ENCODE measurements at places on chromosomes 6 and 20.

- DNase-seq: no peak
Measured at GRCh38 chr6:134678436-134678889, 271.4 kb downstream of the ALDH8A1 start.

GRCh38 chr20:44720997-44721784 lies 6.0 kb downstream of the CCN5 start:
- no peak for DNase-seq

GRCh38 chr20:14282140-14282539 lies 55.3 kb downstream of the FLRT3 start:
- DNase-seq: no peak

GRCh38 chr6:66771626-66772025 lies 1064.6 kb upstream of the EYS start:
- DNase-seq: no peak

- no peak for DNase-seq
Measured at GRCh38 chr6:47478233-47479139, 897 bp downstream of the CD2AP start.

GRCh38 chr6:120378582-120379220 lies 955.6 kb downstream of the TBC1D32 start:
- DNase-seq: no peak

DNA sequence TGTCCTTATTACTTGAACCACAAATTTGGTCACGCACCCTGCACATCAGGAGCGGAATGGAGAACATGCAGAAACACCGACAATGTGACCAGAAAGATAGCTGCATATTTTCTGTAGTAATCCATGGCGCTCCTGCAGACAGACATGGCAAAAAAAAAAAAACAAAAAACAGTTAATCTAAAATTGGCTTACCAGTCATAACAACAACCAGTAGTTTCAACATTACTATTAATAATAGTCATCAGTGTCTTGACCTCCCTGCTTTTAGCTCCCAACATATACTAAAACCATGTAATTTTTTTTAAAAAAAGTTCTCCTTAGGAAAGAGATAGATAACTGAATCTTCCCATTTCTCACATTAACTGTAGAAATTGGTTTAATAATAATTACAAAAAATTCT lies 6.8 kb downstream of the CGA start:
- DNase-seq: no peak

DNA sequence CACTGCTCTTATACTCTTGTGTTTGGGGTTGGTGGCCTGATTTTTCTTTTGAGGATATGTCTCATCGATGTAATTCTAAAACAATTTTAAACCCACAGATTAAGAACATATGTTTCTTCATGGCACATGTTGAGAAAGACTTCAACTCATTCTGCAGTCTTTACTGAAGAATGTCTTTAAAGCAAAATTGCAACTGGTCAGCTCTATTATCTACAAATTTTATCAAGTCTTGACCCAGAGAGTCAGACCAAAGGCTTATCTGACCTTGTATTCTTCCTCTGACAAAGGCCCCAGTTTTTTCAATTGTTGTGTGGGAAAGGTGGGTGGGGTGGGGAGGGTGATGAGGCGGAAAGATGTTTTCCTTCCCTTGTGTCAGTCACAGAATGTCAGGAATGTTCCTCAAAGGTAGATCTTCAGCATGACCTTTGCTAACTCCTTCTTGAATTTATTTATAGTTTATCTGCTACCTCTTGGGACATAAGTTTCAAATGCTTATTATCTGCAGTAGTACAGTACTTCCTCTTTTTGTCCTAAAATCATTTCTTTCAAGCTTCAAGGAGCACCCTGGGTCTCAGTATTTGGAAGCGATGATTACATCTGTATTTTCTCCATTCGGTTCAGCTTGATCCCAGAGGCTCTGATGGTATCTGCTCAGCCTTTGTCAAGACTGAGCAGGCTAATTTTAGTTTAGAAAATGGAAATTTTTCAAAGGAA lies 63.2 kb upstream of the TIAM2 start:
- DNase-seq: no peak

- DNase-seq: peak; percentile 38
Measured at GRCh38 chr6:163296835-163297519, 117.5 kb upstream of the QKI start.

- peak; percentile 81 for DNase-seq
Measured at GRCh38 chr20:37345339-37346235, at the start of gene SRC. TSS of gene SRC (plus strand) at chr20:37346140. CDS start at chr20:37384154, 38,014 bp downstream.

GRCh38 chr20:47606983-47607613 lies 105.4 kb downstream of the NCOA3 start:
- no peak for DNase-seq

- no peak for DNase-seq
Measured at GRCh38 chr6:62803094-62803493, 408.2 kb upstream of the FKBP1C start.

GRCh38 chr6:35093118-35093445 lies 48.1 kb downstream of the TCP11 start:
- no peak for DNase-seq

DNA sequence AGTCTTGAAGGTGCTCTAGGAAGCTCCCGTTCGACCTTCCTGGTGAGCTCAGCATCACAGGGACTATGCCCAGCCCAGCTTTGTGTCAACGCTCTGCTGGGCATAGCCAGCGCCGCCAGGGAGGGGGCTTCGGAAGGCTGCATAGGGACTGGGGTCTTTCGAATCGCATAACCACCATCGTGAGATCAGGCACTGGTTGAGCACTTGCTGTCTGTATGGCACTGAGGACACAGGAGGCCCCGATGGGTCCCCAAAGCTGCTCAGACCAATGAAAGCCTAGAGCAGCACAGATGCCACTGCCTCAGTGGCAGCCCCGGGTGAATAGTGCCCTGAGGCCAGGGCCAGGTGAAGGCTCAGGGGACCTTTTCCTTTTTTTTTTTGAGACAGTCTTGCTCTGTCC lies 96.7 kb downstream of the TAF4 start:
- no peak for DNase-seq

GRCh38 chr6:33786736-33787135 lies 2.2 kb downstream of the LEMD2 start:
- no peak for DNase-seq

DNA sequence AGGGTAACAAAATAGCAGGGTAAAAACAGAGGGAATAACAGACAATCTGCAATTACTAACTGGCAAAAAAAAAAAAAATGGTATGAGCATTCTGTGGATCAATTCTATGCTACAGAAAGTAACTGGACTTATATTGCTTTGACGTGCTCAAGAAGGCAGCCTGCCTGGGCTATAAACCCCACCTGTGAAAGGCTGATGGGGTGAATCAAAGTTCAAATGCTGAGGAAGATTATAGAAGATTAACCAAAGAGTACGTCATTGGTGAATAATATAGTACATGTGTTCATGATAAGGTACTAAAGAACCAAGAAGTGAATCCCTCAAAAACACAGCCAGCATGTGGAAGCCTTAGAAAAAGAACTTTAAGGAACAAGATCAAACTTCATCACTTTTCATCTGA lies 441.9 kb upstream of the PTCHD4 start:
- DNase-seq: no peak

DNA sequence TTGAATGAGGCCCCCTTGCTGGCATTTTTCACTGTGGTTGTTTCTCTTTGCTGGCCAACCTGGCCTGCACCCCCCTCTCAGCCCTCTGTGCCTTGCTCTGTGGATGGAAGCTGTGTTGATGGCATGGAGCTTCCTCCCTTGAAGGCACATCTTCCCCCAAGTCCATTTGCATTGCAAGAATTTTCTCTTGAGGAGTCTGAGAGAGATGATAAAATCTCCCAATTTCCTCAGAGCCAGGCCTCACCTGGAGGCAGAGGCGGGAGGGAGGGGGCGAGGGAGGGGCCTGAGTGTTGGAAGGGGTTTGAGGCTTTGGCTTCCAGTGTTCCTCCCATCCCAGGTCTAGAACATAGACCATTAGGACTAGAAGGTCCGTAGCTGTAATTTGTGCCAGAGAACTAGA lies 175.1 kb downstream of the SCP2D1 start:
- no peak for DNase-seq

GRCh38 chr6:49462599-49462926 lies 490 bp downstream of the MMUT start:
- no peak for DNase-seq

DNA sequence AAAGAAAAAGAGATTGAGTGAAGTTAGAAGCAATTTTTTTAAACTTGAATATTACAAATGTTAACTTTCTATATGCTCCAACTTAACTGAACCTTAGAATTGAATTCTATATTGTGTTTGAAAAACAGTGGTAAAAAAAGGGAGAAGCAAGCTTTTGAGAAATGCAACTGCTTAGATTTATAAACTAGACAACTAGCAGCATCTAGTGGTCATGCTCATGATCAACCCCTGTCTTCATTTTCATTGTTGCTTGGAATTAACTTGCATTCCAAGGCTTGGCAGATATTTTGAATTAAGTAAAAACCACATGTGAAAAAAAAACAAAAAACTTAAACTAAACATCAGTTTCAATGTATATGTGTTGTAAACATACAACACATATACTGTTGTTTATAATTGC lies 113.1 kb downstream of the C6orf58 start:
- DNase-seq: no peak

DNA sequence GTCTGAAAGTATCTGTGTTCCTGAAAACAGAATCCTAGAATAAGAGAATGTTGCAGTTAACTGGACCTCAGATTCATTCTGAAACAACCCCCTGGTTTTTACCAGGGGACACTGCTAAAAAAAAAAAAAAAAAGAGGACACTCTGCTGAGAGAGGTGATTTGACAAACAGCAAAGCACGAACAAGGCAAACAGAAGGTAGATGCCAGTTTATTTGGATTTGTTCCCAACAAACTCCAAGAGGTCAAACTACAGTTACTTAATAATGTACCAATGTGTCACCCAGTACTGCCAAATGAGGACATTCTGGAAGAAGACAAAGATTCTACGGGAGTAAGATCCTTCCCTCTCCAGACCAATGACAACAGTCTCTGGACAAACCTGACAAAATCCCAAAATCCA lies 40.6 kb upstream of the SLC22A16 start:
- DNase-seq: no peak

DNA sequence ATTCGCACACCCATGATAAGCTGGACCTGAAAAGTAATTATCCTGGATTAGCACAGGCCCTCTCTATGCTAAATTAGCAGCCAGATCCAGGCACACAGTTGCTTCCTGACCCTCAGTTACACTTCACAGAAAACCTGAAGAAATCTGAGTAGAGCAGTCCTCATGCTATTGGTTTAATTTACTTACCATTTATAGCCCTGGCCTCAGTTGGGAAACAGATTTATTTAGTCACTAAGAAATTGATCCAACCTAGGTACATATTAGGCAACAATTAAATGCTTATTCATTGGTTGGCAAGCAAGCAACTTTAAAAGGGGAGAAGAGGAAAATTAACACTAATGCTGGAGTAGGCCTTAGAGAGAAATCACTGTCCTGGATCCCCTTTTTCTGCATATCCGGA lies 15.6 kb upstream of the EYA4 start:
- no peak for DNase-seq

DNA sequence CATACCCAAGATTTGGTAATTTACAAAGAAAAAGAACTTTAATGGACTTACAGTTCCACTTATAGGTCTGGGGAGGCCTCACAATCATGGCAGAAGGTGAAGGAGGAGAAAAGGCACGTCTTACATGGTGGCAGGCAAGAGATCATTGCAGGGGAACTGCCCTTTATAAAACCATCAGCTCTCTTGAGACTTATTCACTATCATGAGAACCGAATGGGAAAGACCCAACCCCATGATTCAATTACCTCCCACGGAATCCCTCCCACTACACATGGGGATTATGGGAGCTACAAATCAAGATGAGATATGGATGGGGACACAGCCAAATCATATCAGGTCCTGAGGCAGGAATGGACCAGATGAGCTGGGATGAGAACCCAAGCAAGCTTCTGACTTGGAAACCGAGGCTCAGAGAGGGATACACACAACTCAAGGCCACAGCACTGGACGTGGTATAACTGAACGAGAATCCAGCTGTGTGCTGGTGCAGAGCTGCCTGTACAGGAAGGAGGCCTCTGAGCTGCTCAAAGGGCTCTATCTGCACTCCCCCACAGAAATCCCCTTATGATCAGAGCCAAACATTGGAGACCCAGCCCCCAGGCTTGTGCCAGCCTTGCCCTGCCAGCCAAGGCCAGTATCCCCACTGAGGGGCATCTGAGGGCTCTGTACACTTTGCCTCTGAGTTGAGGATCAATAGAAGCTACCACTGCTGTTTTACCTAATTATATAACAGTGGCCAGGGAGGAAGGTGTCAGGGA lies 137.8 kb downstream of the CEBPB start:
- DNase-seq: no peak

DNA sequence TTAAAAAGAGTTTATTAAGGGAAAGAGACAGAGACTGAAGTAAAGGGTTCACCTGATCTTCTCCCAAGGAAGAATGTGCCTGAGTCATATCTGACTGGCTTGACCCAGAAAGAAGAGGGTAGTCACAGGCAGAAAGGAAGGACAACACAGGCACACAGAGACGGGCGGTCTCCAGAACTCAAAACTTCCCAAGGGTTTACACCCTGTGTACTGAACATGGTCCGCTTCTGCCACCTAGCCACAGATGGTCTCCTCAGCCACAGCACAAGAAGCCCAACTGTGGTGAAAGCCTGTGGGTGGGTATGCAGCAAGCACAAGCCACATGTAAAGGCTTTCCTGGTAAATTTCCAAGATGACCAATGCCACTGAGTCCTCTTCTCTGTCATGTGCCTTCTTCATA lies 17.2 kb downstream of the UNC5CL start:
- DNase-seq: no peak

GRCh38 chr6:38933426-38933825 lies 115.2 kb upstream of the GLP1R start:
- no peak for DNase-seq

GRCh38 chr20:51487565-51488268 lies 54.8 kb downstream of the NFATC2 start:
- no peak for DNase-seq

DNA sequence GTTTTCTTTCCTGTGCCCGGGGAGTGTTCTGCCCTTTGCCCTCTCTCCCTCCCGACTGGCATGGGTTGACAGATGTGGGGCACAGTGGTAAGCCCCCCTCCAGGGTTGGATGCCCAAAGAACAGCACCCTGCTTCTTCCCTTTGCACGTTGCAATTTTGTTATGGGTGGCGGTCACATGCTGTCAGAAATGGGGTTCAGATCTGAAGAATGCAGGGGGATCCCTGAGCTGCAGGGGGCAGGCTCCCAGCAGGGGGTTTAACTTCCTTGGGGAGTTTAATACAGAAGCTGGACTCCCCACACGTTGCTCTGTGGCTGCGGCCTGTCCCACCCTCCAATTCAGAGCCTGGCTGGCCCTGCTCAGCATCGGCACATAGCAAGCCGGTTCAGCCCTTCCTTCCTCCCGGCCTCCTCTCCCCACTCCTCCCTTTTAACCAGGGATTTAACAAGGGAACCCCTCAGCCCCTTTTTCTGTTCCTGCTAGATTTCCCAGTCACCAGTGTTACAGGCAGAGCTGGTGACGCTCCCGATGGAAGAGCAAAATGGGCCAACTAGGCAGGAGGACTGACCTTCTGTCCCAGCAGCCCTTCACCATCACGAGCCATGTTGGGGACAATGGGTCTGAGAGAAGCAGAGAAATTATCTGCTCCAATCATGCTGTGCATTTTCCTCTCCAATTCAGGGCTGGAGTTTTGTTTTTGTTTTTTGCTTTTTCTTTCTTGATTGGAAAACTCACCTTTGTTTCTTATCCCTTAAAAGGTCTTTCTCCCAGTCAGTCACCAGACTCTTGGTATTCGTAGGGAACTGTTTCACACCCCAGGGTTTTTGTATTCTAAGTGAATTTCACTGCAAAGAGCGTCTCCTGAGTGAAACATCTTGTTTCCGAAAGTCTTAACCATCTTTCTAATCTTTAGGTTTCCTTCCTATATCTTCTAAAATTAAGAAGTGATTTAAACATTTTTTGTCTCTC lies 6.8 kb downstream of the FOXF2 start:
- DNase-seq: no peak

- no peak for DNase-seq
Measured at GRCh38 chr6:147046141-147046877, 157.9 kb upstream of the STXBP5 start.

GRCh38 chr20:16707674-16708073 lies 22.2 kb upstream of the SNRPB2 start:
- DNase-seq: no peak
